ENCODE measurements at places on chromosomes 6 and 20.

GRCh38 chr6:160510199-160510598, 153.9 kb downstream of the LPA start:
- DNase-seq = no peak

- DNase-seq = no peak
These were observed 467.4 kb upstream of the CITED2 start for GRCh38 chr6:139841794-139842215.

DNA sequence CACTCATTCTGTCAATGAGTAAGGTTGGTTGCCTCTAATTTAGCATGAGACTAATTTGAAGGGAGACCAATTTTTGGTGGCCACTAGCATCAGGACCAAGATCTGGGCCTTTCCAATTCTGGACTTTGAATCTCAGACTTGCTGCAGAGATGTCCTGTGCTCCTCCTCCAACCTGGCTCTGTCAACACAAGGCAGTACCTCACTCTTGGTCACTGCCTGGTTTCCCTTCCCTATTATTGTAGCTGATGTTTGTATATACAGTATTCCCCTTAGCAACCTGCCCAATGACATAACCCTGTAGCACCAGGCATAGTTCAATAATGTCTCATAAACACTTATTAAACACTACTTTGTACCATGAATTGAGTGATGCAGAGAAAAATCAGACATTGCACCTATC, 50.4 kb downstream of the UNC5CL start:
- no peak for DNase-seq

DNA sequence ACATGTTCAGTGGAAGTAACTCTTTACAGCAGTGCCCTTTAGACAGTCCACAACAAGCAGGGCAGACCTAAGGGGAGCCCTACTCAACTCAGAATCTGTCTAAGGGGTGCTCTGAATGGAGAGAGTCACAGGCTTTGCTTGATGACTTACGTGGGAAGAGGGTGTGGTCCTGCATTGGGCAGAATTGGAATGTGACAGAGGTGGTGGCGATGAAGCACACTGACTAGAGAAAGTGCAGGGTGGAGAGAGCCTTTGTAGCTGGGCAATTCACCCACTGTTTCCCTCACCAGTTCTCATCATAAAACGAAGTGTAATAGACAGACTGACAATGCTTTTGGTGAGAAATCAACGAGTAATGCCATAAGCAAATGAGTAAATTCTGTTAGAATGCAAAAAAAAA, 11.2 kb downstream of the TP53INP2 start:
- DNase-seq = no peak

DNA sequence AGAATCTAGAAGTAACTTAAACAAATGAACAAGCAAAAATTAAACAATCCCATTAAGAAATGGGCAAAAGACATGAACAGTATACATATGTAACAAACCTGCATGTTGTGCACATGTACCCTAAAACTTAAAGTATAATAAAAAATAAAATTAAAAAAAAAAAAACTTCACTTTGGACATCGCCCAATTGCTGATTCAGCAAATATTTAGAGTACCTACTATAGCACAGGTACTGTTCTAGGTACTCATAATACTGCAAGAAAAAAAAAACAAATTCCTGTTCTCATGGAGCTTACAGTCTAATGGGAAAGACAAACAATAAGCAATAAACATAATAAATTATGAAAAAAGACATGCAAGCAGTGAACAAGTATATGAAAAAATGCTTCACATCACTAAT, 501.5 kb upstream of the HS3ST5 start:
- no peak for DNase-seq

- DNase-seq = no peak
These were observed 24.6 kb upstream of the GTSF1L start for GRCh38 chr20:43751167-43752050.

- DNase-seq = no peak
These were observed 99.2 kb upstream of the RREB1 start for GRCh38 chr6:7008451-7008988.
